Stimulated activated CD8-positive, alpha-beta memory T cell treated with anti-CD3 and anti-CD28 coated beads, Interleukin-4, amount 100 ng/mL, for 1 hour (primary cell): ENCODE measurements at places on chromosomes 11 and 22.

- no peak for DNase-seq
Measured at GRCh38 chr11:7186190-7186589, 65.5 kb upstream of the SYT9 start.

GRCh38 chr11:64746486-64746885 lies 2.5 kb upstream of the RASGRP2 start:
- DNase-seq: no peak

DNA sequence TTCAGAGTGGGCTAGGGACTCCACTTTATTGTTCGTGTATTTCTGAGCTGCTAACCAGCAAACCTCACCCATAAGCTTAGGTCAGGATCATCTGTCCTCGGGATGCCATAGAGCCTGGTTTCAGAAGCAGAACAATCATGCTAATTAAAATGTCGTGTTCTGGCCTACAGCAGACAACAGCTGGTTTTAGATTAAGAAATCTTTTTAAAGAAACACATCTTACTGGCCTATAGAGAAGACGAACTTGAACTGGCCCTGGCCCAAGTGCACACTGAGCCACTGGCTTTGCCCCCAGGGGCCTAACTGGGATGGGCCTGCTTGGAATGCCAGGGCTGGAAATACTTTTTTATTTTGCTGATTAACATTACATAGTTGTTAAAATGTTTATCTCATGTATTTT lies 63.2 kb downstream of the ALX4 start:
- no peak for DNase-seq

DNA sequence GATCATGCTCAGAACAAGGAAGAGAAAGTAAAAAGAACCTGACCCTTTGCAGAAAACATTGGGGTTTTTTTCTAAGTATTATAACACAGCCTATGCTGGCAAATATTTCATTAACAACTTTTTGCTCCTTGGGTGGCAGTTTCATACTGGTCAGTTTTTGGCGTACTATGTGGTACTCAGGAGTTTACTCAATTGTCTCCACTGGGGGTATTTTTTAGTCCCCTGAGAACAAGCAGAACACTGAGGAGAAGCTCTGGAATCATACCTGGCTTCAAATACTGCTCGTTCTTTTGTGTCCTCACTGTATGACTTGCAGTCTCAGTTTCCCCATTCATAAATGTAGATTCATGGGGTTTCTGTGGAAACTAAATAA lies 90.4 kb downstream of the SERGEF start:
- no peak for DNase-seq

GRCh38 chr22:42933485-42934091 lies 76.5 kb upstream of the ARFGAP3 start:
- DNase-seq: no peak

DNA sequence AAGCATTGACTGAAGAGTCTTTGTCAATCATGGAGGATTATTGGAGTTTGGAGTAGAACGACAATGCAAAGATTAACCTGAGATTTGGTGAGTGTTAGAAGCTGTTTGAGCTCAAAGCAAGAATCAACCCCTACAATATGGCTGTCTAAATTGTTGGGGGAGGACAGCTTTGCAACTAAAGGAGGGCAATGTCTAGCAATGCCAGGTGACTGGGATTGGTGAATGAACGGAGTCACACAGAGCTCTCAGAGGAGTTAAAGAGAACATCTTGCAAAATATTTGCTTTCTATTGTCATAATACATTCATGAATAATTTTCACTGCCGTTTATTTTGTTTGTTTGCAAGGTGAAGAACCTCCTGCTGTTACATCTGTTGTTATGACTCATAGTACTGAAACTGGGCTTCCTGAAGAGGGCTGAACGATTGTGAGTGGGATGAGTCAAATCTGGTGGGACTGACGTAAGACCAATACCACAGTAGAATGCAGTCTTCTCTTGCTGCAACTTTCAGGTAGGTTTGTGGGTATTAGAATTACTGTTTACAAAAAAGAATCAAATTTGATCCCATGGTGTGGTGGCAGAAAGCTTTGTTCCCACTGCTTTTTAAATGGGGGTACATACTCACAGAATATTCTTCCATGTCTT lies 281.9 kb downstream of the CADM1 start:
- no peak for DNase-seq

- no peak for DNase-seq
Measured at GRCh38 chr11:34640050-34640923, 19.4 kb downstream of the EHF start.

DNA sequence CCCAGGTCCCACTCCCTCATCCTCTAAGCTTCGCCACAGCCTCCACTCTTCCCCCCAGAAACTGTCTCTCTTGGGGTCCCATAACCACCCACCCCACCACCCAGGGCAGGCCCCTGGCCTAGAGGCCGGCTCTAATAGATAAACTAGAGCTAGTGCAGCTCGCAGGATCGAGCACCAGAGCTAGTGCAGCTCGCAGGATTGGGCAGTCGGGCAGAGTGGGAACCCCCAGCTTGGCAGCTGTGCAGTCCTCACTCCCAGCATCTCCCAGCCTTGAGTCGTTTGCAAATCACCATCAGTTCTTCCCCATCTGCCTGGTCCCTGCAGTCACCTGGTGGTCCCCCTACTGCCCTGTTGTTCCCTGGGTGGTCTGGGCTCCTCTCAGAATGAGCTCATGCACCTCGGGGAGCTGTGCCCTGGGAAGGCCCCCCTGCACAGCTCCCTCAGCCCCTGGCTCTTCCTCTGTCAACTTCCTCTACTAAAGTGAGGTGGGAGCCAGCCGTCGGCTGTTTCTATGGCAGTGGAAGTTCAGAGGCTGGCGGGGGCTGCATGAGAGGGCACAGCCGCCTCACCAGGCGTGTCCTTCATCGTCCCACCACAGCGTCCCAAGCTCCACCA lies 15.5 kb upstream of the SHANK2 start:
- DNase-seq: no peak

DNA sequence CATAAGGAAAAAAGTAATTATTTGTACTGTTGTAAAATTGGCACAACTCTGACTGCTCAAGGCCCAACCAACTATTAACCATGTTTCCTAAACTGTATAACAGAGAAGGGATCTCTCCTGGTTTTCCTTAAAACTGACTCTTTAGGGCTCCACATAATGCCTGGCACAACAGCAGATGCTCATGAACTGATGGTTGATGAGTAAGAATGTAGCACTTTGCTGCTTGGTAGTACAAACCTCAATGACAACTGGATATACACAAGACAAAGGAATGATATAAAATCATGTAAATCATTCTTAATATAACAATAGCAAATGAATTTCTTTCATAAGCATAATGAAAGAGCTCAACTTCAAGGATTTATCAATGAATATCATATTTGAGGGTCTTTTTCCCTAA lies 11.7 kb downstream of the MSANTD2 start:
- no peak for DNase-seq

DNA sequence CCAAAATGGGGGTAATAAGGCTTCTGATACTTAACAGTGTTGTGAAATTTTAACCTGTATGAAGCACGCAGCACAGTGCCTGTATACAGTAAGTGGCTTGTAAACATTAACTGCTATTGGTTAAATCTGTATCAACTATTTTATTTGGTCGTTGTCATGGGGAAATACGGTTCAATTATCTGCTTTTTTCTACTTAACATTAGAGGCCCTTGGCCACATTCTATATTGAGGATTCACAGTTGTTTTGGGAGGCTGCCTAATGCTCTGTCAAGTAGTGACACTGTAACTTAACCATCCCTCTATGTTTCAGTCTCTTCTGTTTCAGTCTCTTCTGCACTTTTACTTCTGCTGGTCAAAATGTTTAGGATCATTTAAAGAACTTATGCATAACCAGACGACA lies 95.6 kb downstream of the LDLRAD3 start:
- DNase-seq: no peak

- DNase-seq: no peak
Measured at GRCh38 chr11:116742104-116742503, 30.7 kb downstream of the BUD13 start.

DNA sequence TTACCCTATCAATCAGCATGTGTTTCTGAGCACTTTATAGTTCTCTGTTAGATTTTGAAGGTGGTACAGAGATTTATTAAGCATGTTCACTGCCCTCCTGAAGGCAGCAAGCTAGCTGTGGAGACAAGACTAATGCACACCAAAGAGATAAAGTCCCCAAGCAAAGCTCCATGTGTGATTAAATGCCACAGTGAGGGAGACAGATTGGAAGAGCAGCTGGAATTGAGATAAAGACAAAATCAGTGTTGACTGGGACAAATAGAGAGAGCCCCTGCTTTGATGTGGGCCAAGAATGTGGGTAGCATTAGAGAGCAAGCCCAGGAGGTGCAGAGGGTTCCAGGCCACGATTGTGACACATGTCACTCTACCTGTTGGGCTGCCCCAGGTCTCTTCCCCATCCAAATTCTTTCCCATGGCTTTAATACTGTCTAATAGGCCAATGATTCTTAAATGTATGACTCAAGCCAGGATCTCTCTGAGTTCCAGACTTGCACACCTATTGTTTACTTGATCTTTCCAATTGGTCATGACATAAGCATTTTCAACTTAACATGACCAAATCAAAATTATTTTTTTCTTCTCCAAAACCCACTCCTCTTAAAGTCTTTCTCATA lies 60.1 kb upstream of the ZC3H12C start:
- DNase-seq: no peak

DNA sequence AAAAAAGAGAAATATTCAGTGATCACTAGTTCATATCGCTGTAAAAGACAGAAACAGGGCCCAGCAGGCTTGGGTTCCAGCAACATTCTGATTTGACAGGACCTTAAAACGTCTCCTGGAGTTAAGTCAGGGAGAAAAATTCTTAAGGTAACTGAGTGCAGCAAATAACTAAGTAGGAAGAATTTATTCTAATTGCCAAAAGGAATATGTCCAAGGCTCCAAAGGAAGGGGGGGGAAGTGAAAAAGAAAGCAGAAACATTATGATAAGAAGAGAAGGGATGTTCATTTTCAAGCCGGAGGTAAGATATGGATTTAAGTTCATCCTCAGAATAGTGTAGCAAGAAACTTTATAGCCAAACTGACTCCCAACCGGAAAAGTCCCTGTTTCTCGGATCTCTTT lies 90.4 kb downstream of the WT1 start:
- no peak for DNase-seq

- no peak for DNase-seq
Measured at GRCh38 chr11:125990244-125990643, 44.4 kb downstream of the VSIG10L2 start.

DNA sequence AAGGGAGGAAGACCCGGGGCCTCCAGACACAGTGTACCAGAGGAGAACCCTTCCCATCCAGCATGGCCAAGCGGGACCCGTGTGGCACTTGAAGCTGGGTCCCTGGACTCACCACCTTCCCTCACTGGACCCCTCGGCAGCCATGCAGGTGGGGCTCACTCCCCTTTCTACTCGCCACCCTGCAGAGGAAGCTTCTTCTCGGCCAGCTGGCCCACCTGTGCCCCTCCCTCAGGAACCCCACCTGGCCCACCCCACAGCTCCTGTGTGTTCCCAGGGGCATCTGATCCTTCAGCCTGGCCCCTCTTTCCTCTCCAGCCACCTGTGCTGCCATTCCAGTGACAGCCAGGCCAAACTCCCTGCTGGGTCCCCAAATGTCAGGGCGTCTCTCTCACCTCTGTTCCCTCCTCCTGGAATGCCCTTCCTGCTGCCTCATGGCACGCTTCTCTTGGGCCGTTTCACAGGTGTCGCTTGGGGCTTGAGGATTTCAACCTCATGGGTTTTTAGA lies 38.0 kb downstream of the IGF2 start:
- DNase-seq: no peak

- no peak for DNase-seq
Measured at GRCh38 chr22:20968281-20968977, 1.4 kb downstream of the AIFM3 start.

DNA sequence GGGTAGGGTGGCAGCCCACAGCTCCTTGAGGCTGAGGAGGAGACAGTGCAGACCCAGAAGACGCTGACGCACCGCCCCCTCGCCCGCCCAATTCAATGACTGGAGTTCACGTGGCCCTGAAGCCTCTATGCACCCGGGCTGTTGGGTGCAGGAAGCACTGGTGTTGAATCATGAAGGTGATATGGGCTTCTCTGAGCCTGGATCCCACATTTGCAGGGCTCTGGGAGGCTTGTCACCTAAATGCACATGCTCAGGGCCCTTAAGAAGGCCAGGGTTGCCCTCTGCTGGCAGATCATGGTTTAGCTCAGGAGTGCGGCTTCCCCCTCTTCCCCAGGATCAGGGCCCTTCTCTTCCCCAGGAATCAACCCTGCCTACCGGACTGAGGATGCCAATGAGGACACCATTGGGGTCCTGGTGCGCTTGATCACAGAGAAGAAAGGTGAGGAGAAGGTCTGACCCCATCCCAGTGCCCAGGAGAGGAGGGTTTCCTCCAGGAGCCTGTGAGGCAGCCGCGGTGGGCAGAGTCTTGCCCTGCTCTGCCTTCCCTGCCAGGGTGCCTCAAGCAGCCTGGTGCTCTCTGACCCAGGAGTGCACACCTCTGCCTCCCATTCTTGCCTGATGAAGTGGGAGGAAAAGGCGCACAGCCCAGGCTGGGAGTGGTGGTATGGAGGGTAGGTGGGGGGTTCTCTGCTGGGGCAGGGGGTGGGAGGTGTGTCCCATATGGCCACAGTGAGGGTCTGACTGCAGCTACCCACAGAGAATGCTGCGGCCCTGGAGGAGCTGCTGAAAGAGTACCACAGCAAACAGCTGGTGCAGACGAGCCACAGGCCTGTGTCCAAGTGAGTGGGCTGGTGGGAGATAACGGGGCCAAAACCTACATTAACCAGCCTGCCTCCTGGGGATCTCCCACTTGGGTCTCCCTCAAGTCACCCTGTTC lies 17.5 kb downstream of the RELT start:
- peak; percentile 35 for DNase-seq

DNA sequence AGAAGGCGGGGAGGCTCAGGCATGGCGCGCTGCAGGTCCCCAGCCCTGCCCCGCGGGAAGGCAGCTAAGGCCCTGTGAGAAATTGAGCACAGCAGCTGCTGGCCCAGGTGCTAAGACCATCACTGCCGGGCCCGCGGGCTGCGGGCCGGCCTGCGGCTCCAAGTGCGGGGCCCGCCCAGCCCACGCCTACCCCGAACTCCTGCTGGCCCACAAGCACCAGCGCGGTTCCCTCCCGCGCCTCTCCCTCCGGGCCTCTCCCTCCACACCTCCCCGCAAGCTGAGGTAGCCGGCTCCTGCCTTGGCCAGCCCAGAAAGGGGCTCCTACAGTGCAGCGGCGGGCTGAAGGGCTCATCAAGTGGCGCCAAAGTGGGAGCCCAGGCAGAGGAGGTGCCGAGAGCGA lies 4.6 kb upstream of the RDX start:
- no peak for DNase-seq

GRCh38 chr11:124195189-124195734 lies 12.1 kb downstream of the OR10D3 start:
- peak; percentile 7 for DNase-seq

DNA sequence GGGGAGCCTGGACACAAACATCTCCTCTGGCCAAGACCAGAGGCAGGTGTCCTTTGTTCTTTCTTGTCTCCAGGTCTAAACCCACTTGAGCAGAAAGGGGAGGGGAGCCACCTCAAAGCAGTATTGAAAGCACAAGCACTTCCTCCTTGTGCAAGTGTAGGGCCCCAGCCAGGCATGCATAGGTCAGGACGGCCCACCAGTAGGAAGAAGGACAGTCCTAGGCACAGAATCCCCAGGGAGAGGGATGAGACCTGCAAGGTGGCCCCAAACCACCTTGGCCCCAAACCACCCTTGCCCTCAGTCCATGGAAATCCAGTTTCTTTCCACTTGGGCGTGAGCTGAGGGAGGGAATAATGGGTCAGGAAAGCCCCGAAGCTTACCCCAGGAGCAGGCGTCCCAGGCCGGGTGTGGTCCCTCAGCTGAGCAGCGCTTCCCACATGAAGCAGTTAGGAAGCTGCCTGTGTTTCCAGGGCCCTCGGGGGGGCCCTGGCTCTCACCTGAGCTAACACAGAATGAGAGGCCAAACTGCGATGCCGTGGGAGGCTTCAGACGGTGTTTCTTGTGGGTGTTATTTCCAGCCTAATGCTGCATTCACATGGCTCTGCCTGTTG lies 20.4 kb upstream of the IGSF9B start:
- no peak for DNase-seq

GRCh38 chr11:107183953-107184352 lies 165.7 kb upstream of the GUCY1A2 start:
- no peak for DNase-seq
